ENCODE measurements at places on chromosomes 16 and 17.

- DNase-seq: no peak
Measured at GRCh38 chr17:15121426-15121825, 143.7 kb downstream of the PMP22 start.

DNA sequence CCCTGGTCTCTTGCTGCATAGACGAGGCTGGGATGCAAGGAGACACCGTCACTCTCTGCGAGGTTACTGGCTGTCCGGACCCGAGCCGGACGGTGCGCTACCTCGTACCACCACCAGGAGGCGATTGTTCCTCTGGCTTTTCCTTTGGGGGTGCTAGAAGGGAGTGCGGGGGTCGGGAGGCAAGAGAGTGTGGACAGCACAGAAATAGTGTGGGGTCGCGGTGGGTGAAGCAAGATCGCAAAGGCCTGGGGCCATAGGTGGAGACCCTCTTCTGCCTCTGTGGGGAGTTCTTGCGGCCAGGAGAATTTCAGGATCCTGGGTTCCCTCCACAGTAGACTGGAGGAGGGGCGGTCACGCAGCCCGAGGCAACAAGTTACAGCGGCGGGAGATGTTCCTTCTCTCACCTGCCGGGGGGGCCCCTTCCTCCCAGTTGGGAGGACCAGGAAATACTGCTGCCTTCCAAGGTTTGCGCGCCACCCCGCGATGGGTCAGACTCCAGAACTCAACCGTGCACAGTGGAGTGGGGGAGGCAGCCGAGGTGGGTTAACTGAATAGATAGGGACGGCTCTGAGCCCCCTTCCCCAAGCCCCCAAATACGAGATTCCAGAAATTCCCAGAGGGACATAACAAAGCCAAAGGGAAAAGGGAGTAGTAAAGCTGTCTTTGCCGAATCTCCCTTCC is 6.9 kb downstream of the PHOSPHO1 start:
- DNase-seq: peak; percentile 39

DNA sequence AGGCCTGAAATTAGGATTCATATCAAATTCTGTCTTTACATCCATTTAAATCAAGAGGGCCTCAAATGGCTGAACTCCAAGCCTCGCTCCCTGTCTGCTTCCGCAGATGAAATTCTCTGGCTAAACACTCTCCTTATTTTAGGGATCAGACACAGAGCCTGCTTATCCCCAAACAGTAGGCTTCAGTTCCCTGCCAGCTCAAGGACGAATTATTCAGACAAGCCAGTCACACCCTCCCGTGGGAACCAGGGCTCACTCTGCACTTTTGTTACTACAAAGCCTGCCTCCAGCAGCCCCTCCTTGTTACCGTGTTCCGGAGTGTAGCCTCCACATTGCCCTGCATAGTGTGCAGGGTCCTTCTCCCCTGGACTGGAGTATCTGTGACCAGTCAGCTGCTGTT is 46.6 kb upstream of the LCMT1 start:
- DNase-seq: no peak

DNA sequence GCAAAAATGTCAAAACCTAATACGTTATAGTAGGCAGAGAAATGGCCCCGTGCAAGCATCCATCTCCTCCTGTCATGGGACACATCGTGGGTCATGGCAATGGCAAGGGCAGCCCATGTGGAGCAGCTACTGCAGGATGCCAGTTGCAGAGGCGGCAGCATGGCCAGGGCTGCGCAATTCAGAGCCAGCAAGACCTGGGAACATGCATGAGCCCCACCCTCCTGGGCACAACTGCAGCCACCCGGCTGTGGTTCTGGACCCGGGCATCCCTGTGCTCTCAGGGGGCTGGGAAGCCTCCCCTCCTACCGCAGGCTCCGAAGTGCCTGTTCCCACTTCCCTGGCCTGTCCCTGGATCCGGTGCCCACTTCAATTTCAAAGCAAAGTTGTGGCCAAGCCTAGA is 203.6 kb downstream of the CPPED1 start:
- no peak for DNase-seq

DNA sequence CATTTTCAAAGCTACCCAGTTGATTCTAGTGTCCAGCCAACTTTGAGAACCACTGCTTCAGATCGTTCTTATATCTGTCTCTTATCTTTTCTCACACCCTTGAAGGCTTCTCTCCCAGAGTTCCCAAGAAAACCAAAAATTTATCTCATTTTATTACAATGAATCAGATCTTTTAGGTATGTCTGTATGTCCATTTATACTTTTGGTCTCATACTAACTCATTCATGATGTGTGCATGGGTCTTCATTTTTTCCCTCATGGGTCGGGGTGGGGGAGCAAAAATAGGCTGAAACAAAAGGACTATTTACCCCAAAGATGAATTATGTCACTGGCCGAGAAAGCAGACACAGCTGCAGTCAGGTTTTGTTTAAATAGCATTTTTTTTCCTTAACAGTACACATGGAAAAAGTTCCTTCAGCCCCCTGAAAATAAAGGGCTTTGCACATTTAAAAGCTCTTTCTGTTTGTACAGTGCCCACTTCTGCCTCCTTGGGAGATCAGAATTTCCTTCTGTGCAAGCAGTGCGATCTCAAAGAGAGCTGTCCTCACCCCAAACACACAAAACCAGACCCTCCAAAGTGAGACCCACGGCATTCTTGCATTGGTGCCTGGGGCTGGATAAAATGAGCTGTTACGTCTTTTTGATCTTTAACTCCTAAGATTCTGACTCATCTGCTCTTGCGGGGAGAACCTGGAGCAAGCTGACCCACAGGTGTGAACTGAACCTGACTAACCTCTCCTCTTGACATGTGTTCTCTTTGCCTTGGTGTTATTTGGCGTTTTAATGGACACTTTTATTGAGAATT is 251.2 kb upstream of the ELAC2 start:
- DNase-seq: no peak

DNA sequence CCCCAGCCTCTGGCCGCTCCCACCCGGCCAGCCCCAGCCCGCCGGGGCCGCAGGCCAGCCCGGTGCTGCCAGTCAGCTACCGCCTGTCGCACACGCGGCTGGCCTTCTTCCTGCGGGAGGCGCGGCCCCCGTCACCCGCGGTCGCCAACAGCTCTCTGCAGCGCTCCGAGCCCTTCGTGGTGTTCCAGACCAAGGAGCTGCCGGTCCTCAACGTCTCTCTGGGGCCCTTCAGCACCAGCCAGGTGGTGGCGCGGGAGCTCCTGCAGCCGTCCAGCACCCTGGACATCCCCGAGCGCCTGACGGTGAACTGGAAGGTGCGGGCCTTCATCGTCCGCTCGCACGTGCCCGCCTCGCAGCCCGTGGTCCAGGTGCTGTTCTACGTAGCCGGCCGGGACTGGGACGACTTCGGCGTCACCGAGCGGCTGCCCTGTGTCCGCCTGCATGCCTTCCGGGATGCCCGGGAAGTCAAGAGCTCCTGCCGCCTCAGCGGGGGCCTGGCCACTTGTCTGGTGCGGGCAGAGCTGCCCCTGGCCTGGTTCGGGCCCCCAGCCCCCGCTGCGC is 46.8 kb downstream of the TMEM132E start:
- no peak for DNase-seq

DNA sequence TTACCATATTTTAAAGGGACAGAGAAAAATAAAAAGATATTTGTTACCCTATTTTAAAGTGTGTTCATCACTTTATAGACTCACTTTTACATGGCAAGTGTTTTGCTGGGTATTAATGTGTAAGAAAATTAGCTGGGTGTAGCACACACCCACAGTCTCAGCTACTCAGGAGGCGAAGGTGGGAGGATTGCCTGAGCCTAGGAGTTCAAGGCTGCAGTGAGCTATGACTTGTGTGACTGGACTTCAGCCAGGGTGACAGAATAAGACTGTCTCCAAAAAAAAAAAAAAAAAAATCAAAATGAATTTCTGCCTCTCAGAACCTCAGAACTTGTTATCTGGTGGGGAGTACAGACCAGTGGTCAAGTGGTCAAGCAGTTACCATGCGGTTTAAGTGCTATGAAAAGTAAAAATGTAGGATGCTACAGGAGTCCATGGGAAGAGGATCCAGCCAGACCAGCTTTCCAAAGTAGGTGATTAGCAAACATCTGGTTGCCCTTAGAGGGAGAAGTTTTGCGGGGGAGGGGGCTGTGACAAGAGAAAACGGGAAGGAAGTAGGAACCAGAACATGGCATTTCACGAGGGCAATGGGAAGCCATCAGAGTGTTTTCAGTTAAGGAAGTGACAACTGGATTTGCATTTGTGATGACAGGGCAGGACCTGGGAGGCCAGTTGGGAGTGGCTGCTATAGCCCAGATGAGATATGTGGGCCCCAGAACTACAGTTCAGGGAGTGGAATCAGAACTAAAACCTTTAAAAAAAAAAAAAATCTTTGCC is 13.9 kb downstream of the CNEP1R1 start:
- DNase-seq: no peak

DNA sequence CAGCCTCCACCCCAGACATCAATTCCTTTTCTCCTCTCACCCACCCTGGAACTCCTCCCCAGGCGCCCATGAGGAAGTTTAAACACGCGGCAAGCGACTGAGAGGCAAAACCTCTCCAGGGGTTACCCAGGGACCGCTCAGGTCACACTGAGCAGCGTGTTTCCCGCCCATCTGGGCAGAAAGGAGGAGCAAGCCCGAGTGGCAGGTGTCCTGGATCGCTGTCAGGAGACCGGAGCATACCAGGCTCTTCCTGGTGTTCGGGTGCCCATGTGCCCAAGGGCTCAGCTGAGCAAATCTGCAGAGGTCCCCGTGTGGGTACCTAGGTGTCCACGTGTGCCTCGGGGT is 491 bp downstream of the SLC25A19 start:
- peak; percentile 39 for DNase-seq

GRCh38 chr16:48110000-48110399 is 45.8 kb downstream of the ABCC12 start:
- DNase-seq: no peak

- peak; percentile 62 for DNase-seq
Measured at GRCh38 chr17:40326014-40326831, 17.2 kb downstream of the RARA start.
